ENCODE measurements at places on chromosomes 12 and 14.

DNA sequence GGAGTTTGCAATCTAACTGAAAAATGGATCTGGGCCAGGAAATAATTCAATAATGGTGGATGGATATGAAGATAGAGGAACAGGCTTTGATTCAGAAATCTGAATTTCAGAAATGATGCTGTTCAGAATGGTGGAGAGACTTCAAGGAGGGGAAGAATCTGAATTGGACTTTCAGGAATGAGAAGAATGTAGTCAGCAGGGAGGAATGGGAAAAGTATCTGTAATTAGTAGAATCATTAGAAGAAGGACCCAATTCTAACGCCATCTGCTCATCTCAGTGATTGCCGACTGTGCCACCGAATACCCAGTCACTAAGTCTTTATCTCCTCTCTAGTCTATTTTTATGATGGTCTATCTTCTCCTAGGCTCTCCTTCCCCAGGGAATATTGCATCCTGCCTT, 363.2 kb downstream of the GALC start:
- DNase-seq: no peak

GRCh38 chr12:24491968-24492367, 456.9 kb downstream of the BCAT1 start:
- DNase-seq: no peak

DNA sequence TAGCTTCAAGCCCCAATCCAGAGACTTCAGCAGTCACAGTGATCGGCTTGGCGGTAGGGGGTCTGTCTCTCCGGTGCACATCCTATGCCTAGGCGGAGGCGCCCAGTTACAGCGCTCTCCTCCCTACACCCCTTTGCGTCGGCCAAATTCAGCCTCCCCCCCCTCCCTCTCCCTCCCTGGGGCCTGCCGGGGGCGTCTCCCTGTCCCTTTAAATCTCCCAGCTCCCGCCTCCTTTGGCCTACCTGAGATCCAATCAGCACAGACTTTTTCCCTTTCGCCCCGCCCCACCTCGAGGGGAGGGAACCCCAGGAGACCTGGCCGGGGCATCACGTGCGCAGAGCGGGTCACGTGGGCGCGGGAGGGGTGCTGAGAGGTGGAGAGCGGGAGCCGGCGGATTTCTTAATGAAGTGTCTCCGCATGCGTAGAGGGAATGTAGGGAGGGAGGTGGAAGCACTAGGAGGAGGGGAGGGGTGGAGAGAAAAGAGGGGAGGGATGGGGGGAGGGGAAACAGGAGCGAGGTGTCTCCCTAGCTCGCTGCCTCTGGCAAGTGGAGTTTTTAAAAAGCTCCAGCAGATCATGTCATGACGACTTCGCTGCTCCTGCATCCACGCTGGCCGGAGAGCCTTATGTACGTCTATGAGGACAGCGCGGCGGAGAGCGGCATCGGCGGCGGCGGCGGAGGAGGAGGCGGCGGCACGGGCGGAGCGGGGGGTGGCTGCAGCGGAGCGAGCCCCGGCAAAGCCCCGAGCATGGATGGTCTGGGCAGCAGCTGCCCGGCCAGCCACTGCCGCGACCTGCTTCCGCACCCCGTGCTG, at the start of gene HOXC13:
Gene HOXC13, plus strand, starts transcription at position 506 of the 815 bp plus-strand sequence. Its CDS starts 76 bp downstream, at position 582.
- DNase-seq: peak; percentile 70

GRCh38 chr14:44112774-44113460, 394.2 kb downstream of the FSCB start:
- DNase-seq: no peak

- DNase-seq: no peak
These were observed 213.5 kb downstream of the PELI2 start for GRCh38 chr14:56331592-56332216.

DNA sequence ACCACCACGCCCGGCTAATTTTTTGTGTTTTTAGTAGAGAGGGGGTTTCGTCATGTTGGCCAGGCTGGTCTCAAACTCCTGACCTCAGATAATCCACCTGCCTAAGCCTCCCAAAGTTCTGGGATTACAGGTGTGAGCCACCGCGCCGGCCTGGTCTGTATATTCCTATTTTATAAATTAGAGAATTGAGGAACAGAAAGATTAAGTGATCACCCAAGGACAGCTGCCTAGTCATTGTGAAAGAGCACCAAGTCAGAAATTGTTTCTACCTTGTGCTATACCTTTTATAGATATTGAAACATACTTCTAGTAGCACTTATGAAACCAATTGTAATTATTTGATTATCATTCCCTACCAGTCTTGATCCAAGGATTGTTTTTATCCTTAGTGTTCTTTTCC, 1.9 kb downstream of the KNTC1 start:
- no peak for DNase-seq

- no peak for DNase-seq
These were observed 140.4 kb downstream of the EFCAB11 start for GRCh38 chr14:89814126-89814525.

- DNase-seq: no peak
These were observed 7.2 kb downstream of the KLHL33 start for GRCh38 chr14:20428802-20429201.

GRCh38 chr12:56593909-56594621, 36.1 kb downstream of the BAZ2A start:
- DNase-seq: peak; percentile 33

DNA sequence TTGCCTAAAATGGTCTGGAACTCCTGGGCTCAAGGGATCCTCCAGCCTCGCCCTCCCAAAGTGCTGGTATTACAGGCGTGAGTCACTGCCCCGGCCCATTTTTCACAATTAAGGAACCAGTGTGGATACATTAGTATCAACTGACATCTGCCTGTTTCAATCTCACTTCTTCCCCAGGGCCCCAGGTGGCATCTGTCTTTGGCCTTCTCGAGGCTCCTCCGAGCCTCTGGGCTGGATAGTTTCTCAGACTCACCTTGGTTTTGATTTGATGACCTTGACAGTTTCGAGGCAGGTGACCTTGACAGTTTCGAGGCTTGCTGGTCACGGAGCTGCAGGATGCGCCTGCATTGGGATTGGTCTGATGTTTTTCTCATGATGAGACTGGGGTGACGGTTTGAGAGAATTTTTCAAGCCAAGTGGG, 41.0 kb upstream of the NCOR2 start:
- no peak for DNase-seq

Measured in BJ (cell line).